NCI-H1417 treated with DMSO at 0.1 percent for 48 hours (cell line): ENCODE measurements at places on chromosomes 3 and 15.

GRCh38 chr15:101194546-101195125 lies 57.2 kb downstream of the CHSY1 start:
- no peak for DNase-seq

DNA sequence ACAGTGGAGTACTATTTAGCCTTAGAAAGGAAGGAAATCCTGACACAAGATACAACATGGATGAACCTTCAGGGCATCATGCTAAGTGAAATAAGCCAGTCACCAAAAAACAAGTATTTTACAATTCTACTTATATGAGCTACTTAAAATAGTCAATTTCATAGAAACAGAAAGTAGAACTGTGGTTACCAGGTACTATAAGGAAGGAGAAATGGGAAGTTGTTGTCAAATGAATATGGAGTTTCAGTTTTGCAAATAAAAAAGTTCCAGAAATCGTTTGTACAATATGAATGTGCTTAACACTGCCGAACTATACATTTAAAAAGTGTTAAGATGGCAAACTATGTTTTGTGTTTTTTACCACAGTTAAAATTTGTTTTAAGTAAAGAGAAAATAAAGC lies 26.8 kb downstream of the TRANK1 start:
- no peak for DNase-seq

GRCh38 chr15:54150255-54150654 lies 172.0 kb downstream of the UNC13C start:
- DNase-seq = no peak

DNA sequence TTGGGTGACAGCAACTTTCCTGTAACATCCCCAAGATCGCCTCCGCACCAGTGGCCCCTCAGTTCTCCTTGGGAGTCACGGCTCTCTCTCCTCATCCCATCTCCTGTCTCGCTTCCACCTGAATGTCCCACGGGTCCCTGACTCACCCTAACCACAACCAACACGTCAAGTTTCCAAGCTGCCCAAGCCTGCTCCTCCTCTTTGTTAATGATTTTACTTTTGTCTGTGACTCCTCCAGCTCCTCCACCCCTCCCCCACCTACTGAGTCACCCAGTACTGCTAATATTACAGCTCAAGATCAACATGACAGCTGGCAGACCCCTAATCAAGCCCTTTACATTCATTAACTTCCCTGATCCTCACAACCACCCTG lies 39.3 kb downstream of the BDH1 start:
- DNase-seq = no peak

- DNase-seq = no peak
Observed at GRCh38 chr15:47184003-47184907, 533.0 kb upstream of the SEMA6D start.

DNA sequence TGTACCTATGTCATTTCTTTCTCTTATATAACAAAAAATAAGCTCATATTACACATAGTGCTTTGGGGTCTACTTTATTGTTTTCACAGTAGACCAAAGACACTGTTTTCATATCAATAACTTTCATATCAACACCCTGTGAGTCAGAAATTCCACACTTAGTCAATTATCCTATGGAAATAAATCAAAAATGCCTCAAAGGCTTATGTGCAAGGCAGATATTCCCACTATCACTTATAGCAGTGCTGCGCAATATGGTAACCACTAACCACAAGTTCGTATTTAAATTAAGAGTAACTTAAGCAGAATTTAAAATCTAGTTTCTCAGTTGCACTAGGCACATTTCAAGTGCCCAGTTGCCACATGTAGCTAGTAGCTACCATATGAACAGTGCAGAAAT lies 15.9 kb downstream of the SCG3 start:
- no peak for DNase-seq

- DNase-seq = no peak
Observed at GRCh38 chr3:147680837-147681483, 271.8 kb downstream of the ZIC1 start.

DNA sequence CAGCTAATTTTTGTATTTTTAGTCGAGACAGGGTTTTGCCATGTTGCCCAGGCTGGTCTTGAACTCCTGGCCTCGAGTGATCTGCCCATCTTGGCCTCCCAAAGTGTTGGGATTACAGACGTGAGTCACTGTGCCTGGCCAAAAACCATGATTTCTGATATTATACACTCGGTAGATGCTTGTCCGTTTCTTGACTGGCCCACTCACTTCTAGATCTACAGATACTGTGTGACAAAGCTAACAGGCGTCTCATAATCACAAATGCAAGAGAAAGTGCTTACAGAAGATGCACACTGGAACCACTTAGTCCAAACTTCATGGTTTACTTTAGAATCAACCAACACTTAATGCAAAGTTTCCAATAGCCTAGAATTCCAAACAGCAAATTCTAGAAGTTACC lies 8.4 kb downstream of the PROK2 start:
- DNase-seq = no peak

DNA sequence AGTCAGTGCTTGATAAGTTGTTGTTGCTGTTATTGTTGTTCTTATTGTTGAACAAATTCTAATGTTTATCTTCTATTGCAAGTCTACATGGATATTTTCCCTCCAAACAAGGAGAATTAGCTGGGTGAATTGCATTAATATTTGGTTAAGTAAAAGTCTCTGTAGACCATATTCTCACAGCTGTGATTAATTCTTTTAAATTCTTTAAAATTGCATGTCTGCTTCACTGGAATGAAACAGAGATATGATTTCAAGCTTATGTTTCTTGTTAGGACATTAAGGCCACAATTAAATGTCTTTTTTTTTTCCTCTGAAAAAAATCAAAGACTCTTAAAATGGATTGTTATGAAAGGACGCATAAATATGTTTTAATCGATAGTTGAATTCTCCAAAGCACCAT lies 153.4 kb downstream of the EBLN2 start:
- DNase-seq = no peak

GRCh38 chr3:192904632-192905289 lies 12.9 kb downstream of the MB21D2 start:
- no peak for DNase-seq

GRCh38 chr3:153410517-153410916 lies 248.5 kb downstream of the RAP2B start:
- no peak for DNase-seq

DNA sequence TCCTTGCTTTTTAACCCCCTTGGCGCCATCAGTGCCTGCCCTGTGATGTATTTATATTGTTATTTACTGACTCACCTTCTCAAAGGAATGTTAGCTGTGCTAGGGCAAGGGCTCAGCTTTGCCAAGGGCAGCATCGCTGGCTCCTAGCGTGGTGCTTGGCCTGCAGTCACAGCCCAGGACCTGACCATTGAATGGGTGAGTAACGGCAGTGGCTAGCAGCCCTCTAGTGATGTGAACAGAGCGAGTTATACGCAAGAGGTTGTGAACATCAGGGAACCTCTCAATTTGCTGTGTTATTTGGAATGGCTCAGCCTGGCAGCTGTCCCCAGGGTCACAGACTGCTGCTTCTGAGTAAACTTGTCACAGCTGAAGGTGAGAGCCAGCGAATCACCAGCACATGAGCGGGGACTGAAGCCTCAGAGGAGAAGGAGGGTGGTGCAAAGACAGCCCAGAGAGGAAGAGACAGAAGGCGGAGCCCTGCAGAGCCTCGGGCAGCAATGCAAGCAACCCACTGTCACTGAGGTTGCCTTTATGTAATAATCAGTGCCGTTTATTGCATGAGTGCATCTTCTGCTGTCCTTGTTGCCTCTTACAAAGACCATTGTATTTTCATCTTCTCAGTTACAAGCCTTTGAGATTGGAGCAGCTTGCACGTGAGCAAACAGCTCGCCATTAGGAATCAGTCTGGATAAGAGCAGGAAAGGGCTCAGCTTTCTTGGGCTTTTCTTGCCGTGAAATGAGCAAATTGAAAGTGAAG lies 158.3 kb downstream of the SLCO3A1 start:
- no peak for DNase-seq

- peak; percentile 82 for DNase-seq
Observed at GRCh38 chr3:127851899-127852298, 29.6 kb upstream of the MGLL start.

- DNase-seq = no peak
Observed at GRCh38 chr3:78565712-78566111, 1202.1 kb downstream of the ROBO1 start.

DNA sequence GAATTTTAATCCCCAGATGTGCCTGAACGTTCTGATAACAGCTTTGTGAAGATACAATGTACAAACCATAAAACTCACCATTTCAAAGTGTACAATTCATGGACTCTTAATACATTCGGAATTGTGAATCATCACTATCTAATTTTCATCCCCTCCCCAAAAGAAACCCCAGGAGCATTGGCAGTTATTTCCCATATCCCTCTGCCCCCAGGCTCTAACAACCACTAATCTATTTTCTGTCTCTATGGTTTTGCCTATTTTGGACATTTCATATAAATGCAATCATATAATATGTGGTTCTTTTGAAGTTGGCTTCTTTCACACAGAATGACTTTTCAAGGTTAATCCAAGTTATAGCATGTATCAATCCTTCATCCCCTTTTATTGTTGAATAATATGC lies 25.3 kb downstream of the PRICKLE2 start:
- DNase-seq = no peak

- DNase-seq = peak; percentile 61
Observed at GRCh38 chr15:87477737-87478686, 778.5 kb downstream of the NTRK3 start.

- DNase-seq = no peak
Observed at GRCh38 chr15:26731965-26732364, 40.9 kb downstream of the GABRB3 start.

GRCh38 chr3:183306798-183307671 lies 54.0 kb downstream of the B3GNT5 start:
- no peak for DNase-seq

GRCh38 chr15:92361321-92362000 lies 32.2 kb upstream of the ST8SIA2 start:
- DNase-seq = no peak
